ENCODE measurements at places on chromosomes 1 and 21.

GRCh38 chr1:89831462-89832120, 10.8 kb downstream of the LRRC8D start:
- DNase-seq, result no peak

DNA sequence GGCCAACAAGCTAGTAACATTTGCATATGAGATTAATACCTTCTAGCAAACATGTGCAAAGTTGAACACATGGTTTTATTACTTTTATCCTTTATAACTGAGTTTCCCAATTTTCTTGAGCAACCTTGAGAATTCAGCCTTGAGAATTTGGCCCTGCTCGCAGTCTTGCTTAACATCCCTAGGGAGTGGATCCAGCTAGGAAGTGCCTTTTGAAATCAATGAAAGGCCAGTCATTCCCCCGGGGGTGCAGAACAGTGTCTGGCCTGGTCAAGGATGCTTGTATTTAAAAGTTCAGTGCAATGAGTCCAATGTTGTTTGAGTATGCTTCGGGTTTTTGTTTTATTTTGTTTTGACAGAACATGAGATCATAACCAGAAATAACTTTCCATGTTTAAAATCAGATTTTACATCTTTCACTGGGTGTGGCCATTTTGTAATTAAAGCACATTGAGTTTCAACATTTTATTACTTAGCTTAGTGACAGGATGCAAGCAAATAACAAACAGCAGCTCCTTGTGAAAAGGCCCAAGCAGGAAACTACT, 16.7 kb downstream of the PALMD start:
- peak; percentile 87 for DNase-seq

- DNase-seq, result no peak
These were observed 3.8 kb downstream of the EFNA3 start for GRCh38 chr1:155082301-155083051.

GRCh38 chr1:42316292-42316691, 18.7 kb downstream of the FOXJ3 start:
- no peak for DNase-seq

GRCh38 chr1:75520862-75521475, 89.9 kb downstream of the SLC44A5 start:
- DNase-seq, result no peak

GRCh38 chr1:84525779-84526178, 19.4 kb upstream of the GNG5 start:
- DNase-seq, result no peak

GRCh38 chr1:53257454-53258081, 19.2 kb upstream of the MAGOH start:
- no peak for DNase-seq

DNA sequence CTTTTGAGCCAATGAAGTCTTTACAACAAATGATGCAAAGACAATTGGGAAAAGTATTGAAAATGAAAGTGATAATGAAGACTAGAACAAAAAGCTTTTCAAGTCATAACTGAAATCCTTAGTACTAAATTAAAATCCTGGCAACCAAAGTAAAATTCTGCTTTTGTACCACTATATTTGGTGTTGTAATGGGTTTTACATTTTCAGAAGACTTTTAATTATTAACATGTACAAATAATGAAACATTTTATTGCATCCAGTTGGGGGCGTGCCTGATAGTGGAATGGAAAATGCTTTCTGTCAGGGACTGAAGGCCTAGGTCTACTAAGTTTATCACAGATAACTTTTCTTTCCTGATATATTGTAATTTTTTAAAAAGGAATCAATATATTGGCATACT, 89.4 kb downstream of the SDCCAG8 start:
- DNase-seq, result no peak

GRCh38 chr1:110340207-110340468, 961 bp downstream of the RBM15 start:
- DNase-seq, result peak; percentile 25

GRCh38 chr1:39922251-39922688, 20.6 kb upstream of the MYCL start:
- DNase-seq, result no peak

DNA sequence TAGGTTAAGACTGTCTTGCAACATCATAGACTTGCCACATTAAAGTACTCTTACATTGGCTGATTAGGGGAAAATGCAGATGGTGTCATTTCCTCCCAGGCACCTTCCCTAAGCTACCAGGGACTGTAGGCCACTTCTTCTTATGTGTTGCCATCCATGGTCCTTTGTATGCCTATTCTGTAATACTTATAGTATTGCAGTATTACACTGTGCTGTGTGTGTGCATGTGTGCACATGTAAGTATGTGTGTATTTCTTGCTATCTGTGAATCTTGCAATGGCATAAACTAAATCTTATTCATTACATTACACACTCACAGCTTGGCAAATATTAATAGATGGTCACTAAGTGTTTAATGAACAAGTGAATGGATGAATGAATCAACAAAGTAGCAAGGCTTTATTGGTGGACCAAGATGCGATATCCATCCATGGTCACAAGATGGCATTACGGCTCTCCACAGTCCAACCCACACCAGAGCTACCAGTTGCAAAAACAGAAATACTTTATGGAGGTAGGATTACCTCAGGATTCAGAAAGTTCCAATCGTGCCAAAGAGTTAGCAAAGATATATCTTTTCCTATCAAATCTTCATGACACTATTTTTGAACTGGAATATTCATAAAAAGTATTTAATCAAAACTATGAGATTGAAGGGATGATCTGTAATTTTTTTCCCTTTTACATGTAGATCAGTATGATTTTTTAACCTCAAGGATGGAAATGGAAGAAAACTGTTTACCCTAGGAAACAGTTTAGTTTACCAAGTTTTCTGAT, 160.2 kb downstream of the DENND1B start:
- DNase-seq, result no peak

GRCh38 chr1:118118469-118118868, 66.6 kb downstream of the SPAG17 start:
- no peak for DNase-seq

DNA sequence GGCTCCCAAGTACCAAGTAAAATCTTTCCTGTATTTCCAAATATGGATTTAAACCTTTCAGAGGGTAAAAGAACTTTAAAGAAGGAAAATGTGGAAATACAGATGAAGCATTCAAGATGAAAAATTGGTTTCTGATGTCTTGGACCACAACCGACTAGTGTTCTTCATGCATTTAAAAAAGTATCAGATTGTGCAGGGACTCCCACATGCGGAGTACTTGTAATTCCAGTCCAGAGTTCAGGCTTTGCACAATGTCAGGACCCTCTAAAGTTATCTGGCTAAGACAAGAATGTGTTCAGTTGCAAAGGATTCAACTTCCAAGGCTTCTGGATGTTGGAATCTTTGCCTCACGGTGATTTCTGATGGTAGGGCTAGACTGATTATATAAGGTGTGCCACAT, 66.7 kb downstream of the RGL1 start:
- DNase-seq, result no peak

- no peak for DNase-seq
These were observed 18.3 kb downstream of the SORT1 start for GRCh38 chr1:109379422-109379821.

DNA sequence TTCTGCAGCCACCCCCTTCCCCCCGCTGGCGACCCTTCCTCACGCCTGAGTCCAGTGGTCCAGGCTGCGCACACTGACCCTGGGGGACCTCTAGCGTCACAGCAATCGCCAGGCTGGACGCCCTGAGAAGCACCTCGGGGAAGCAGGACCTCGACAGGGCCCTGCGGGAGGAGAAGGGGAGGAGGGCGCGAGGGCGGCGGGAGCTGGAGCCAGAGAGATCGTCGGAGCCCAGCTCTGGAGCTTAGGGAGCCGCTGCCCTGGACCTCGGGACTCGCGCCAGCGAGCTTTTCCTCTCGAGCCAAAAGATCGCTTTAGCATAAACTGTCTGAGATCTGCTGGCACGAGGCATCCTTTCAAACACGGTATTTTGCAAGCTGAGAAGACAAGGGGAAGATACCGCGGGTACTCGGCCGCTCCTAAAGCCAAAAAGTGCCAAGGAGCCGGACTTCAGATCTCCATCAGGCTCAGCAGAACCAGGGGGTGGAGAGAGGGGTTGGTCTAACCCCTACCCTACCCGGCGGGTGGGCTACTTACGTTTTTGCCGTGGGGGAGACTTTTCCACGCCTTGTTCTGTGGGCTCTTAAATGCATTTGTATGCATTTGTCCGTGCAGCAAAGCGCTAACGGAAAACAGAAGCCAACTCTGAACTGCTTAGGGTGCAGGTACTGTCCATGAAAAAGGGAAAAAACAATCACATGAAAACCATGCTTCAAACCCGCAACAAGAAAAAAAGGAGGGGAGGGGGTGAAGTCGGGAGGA, 586 bp downstream of the COL24A1 start:
- DNase-seq, result no peak

DNA sequence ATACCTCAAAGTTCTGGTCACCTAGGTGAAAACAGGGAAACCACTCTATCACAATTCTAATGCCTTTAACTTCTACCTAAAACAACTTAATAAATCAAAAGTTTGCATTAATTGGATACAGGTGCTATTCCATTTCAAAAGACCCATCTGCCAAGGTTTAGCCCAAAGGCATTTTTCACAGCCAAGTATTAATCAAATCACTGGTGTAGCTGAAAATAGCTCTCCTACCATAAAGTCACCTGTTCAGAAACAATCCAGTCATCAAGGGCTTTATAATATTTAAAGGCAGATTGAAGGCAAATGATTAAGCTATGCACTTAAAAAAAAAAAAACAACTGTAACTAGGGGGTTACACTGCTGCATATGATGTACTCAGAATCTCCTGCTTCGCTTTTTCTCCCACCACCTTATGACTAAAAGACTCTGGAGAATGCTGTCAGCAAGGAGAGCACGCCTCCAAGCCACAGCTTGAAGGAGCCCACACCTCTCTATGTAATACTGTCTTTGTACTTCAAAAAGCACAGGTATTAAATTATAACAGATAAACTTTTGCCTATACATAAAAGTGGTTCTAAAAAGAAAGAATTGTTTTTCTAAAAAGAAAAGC, 20.5 kb downstream of the KIAA0319L start:
- no peak for DNase-seq

DNA sequence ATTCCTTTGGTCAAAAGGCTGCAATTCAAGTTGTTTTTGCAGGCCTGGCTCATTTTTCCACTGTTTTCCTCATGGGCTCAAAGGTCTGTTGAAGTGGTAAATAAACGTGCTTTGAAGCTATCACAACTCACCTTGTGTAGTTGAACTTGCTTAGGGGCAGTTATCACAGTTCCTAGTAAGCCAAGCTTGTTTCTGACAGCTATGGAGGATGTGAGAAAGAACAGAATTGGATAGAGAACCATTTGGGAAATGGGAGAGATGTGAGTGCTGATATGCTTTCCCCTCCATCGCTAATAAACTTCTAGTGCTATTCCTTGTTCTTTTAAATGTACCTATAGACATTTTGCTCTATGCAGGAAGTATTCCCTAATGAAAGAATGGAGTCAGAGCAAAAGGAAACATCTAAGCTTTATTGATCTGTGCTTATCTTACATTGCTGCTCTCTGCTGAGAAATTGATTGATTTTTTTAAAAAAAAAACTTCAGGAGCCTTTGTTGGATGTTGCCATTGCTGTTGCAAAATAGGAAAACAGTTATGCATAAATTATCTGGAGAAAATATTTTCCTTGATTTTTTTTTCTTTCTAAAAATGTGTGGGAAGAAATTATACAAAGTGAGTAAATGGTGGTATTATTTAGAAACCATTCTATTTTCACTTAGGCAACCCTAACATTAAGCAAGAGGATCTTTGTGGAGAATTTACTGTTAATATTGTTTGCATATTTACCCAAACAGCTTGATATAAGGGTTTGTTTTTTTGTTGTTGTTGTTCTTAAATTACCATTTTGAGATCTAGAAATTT, 118.2 kb downstream of the MAGI3 start:
- DNase-seq, result no peak

- peak; percentile 92 for DNase-seq
These were observed 15.4 kb downstream of the LMNA start for GRCh38 chr1:156129687-156130577.

DNA sequence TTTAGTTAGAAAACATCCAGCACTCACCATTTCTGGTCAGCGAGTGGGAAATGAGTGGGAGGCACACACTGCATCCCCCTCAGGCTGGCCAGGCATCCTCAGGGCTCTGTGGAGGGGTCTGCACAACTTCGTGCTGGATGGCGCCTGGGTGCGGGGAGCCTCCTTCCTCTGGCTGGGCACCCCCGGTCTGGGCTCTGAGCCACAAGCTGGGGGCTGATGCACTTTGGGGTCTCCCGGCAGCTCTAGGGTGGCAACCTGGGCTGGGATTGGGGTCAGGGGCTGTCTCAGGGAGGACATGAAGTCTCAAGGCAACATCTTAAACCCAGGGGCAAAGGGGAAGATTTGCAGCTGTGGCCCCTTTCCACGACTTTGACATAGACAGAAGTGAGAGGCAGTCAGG, 23.5 kb downstream of the PRDM16 start:
- DNase-seq, result no peak

DNA sequence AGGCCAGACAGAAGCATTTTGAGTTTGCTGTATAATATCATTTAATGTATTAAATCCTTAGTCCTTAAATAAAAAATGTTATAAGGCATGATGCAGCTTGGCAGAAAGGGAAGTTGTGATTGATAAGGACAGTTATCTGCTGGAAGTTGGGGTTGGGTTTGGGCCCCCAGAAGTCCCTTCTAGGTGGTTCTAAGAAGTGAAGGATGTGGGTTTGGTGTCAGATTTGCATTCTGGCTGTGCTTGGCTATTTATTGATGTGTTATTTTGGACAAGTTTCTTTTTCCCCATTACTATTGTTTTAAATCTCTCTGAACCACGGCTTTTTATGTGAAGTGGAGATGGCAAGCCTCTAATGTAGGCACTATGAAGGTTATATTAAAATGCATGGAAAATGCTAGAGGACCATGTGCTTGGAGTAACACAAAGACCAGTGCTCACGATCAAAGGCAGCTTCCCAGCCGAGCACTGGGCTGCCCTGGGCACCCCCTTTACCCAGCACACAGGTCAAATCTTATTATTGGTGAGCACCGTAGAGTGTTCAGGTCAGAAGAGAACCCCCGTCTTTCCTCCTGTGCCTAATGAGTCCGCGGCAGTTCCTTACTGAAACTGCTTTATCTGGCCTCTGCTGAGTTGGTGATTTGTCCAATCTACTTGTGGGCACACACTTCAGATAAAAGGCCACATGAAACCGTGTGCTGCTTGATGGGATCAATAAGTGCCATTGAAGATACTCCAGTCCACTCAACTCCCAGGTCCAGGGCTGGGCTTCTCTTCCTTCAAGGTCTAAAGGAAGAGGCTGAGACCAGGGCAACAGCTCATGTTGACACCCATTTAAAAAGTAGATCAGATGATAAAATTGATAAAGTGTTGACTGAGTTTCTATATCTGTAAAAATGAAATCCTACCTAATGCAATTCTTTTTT, 212.0 kb downstream of the PRDM2 start:
- DNase-seq, result no peak

- DNase-seq, result no peak
These were observed 196.2 kb downstream of the C1orf94 start for GRCh38 chr1:34372891-34373290.

Measured in lower leg skin (tissue), 4 donors.